ENCODE measurements at places on chromosomes 7 and 10.

DNA sequence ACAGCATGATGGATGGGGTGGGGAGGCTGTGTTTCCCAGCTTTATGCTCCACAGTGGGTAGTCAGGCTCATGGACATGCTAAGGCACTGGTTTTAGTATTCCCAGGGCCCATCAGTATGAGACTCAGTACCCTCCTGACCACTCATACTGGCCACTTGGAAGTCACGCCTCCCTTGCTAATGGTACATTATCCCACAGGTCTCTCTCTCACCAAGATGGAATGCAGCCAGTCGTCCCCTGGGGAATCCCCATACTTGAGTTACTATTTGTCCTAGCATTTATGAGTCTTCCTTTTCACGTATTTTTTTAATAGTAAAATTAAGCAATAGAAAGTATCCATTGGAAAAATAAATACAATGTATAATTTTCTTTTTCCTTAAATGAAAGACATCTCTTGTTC, 80.6 kb upstream of the TBX20 start:
- DNase-seq, result no peak

DNA sequence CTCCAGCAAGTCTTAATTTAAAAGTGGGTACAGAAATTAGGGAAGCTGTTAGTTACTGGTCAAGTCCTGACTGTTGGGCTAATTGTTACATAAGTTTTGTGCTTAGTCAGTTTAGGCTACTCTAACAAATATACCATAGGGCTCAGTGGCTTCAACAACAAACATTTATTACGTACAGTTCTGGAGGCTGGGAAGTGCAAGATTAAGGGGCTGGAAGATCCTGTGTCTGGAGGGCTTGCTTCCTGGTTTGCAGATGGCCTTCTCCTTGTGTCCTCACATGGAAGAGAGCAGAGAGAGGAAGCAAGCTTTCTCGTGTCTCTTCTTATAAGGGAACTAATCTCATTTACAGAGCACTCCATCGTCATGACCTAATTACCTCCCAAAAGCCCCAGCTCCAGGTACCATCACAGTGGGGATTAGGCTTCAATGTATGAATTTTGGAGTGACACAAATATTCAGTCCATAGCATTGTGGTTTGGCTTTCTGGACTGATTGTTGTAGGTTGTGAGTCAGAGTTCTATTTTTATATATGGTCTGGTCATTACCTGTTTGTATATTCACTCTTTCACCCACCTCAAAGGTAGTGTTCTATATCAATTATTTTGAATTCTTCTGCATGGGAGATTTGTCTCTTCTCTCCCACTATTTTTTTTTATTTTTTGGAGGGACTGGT, 17.1 kb downstream of the ST7 start:
- DNase-seq, result no peak

DNA sequence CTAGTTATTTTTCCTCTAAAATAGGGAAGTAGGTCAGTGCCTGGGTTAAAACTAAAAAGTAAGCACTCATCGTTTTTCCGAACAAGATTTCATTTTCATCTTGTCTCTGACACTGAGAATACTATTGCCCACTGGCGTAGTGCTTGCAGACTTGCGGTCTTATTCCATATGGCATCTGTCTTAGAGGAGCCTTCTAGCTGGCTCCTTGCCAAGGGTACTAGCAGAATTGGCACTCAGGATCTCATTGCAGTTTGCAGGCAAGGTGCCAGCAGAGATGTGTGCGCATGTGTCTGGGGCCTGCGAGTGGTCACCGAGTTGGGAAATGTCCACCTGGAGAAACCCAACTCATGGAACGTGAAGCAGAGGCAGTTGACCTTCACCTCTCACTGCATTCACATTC, 143.4 kb downstream of the CELF2 start:
- no peak for DNase-seq

DNA sequence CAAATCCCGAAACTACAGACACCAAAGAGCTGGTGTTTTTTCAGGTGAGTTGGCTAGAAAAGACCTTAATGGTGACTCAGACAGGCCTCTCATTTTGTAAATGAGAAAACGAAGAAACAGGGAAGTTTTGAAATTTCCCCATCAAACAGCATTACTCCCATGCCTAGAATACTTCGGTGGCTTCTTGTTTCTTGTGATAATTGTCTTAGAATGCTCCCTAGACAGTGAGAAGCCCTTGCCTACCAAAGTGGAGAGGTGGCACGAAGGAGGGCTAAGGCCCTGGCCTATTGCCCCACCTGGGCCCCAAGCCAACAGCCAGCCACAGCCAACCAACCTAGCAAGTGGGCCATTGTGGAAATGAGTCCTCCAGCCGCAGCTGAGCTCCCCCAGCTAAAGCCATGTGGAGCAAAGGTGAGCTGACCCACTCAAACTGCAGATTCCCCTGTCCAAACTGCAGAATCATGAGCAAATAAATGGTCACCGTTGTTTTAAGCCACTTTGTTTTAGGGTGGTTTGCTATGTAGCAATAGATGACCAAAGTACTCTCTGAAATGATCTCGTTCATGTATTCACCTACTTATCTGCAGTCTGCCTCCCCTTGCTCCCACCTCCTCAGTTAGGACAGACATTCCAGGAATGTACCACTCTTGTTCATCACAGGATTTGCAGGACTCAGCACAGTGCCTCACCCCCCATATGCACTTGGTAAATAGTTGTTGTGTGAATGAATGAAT, 97.7 kb upstream of the FGFR2 start:
- no peak for DNase-seq

DNA sequence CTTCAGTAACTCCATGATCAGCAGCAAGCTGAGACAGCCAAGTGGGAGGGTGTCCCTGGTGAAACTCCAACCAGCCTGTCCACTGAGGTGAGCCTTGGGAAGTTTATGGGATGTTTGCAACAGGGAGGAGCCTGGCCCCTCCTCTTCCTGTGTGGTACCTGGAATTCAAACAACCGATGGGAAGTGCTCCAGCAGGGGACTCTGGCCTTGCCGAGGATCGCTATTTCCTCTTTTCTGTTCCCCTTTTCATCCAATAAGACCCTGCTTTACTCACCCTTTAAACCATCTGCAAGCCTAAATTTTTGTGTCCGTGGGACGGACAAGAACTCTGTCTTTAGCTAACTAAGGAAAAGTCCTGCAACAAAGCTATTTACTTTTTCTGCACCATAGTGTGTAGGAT, 491.1 kb upstream of the ZMIZ1 start:
- no peak for DNase-seq

GRCh38 chr7:7790041-7790741, 71.8 kb upstream of the RPA3 start:
- DNase-seq, result no peak

DNA sequence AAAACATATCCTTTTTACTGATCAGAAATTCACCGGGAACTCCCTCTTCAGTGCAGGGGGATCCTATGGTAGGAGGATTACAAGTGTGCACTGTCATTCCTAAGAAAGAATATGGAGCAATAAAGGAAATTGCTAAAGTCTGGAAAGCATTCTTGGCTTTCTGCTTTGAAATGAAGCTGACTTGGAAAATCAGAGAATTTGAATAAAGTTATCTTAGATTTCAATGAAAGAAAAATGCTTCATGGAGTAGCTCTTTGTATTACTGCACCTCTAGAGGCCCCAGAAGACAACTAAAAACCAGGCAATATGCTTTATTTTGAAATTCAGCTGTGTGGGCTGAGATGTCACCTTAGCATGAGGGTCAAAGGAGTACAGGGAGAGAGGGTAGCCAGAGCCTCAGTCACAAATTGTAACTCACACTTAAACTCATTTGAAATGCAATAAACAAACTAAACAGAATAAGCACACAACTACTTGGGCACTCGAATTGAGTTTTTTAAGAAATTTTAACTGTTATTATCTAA, 102.5 kb downstream of the IMMP2L start:
- no peak for DNase-seq

All from NCI-H187 (cell line).